ENCODE measurements at places on chromosomes 12 and 14. TPM values are rescaled to one million over a fixed set of nuclear protein-coding genes. Genes with fewer than 3 reads are reported as not detected.
A peak's percentile ranks its signal among the peaks of the same experiment; 100 is the strongest.

DNA sequence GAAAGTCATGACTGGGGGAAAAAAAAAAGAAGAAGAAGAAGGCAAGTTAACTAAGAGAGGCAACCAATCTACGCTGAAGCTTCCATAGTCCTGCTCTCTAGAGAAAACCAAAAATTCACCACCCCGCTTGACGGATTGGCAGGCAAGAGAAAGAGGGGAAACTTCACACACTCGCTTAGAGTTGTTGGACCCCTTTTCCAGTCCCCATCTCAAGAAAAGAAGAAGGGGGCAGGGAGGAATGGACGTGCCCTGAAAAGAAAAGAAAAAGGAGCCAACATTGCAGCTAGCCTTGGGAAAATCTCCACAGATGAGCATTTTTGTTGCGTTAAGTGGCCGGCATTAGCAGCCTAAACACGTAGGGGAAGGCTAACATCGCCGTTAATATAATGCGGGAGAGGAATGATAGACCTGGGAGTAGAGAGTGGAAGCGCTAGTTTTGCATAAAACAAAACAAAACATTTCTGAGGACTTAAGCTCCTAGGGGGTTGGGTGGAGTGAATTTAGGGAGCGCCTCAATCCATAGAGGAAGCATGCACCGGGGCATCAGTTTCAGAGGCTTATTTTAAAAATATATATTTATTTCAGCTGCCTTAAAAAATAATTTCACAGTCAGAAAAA, 11.3 kb upstream of the FOXG1 start:
- H3K27ac ChIP-seq: no peak overlapping the region
- no peaks in the 10 kb centered on the region for H3K36me3 ChIP-seq
- no peak for DNase-seq
- no peak overlapping the region for H3K4me3 ChIP-seq
- H3K27me3 ChIP-seq: peaks cover 7% of the 10 kb centered on the region
- no peaks in the 10 kb centered on the region for H3K4me1 ChIP-seq

DNA sequence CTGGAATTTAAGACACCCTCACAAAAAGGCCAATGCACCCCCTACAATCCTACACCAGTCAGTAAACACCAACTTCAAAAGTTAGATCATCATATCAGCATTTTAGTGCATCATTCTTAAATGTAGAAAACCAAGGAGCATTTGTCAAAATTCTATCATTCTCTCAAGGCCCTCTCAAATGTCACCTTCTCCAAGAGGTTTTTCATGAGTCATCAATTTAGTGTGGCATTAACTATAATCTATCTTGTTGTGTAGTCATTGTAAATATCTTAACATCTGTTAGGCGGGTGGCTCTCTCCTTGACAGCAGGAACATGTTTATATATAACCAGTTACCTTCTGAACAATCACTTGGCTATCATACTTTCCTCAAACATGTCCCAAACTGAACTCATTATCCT, 62.1 kb upstream of the G2E3 start:
- H3K4me3 ChIP-seq: no peak overlapping the region
- H3K36me3 ChIP-seq: no peaks in the 10 kb centered on the region
- DNase-seq: no peak
- H3K4me1 ChIP-seq: no peaks in the 10 kb centered on the region
- H3K27ac ChIP-seq: no peak overlapping the region
- H3K27me3 ChIP-seq: no peaks in the 10 kb centered on the region

Gene KRT77
- not detected for total RNA-seq

Gene LRP1-AS
- not detected for total RNA-seq

DNA sequence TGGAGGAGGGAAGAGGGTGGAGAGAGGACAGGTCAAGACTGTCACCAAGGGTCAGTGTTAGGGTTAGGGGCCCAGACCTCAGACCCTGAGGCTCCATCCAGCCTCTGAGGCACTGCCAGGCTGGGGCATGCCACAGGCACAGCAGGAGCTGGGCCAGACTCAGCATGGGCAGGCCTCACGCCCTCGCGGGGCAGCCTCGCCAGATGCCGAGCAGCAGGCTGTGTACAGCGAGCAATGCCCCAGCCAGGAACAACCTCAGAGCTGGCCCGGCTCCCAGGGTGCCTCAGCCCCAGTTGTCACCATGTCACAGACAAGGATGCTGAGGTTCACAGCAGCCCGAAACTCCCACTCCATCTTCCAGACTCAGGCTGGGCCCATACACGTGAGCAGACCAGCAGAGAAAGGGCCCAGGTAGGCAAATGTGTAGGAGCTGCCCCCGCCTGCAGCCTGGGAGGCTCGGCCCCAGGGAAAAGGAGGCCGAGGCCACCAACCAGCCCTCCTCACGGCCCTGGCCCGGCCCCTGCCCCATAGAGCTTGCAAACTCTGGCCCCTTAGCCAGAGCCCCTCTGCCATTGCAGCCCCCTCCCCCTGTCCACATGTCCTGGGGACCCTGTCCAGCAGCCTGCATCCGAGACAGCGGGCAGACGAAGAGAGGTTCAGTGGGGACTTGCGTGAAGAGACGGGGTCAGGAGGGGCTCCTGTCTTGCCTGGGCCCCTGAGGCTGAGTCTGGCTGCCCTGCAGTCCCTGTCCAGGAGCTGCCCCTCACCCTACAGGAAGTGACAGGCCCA, 7.5 kb downstream of the C14orf180 start:
- peak overlapping the region; percentile 43 for H3K27ac ChIP-seq
- no peak overlapping the region for H3K4me3 ChIP-seq
- H3K36me3 ChIP-seq: no peaks in the 10 kb centered on the region
- H3K4me1 ChIP-seq: no peaks in the 10 kb centered on the region

DNA sequence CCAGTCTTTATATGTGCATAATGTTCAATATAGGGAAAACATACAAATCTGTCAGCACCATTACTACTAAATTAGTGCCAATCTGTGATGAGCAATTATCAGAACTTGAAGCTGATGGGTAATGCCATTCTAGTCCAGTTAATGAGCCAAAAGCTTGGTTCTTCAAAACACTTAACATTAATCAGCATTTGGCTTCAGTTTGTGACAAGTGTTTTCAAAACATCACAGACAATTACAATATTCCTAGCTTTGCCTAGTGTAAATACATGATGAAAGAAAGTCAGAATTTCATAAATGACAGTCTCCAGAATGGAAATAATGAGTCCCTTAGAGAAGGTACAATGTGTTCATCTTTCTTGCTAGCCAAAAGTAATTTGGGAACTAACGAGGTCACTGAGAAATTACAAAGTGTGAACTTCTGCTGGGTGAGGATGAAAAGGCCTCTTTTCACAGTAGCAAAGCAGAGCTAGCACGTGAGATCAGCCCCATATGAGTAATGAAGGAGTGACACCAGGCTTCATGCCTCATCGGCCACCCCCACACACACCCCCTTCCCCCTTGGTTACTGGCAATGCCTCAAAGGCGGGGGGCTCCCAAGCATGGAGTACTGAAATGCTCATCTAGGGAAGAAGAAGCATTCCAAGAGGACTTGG, 180.6 kb upstream of the EEA1 start:
- no peaks in the 10 kb centered on the region for H3K4me1 ChIP-seq
- no peaks in the 10 kb centered on the region for H3K36me3 ChIP-seq
- DNase-seq: no peak
- H3K4me3 ChIP-seq: no peak overlapping the region

Gene PPM1H
- total RNA-seq: 9.3 TPM
